Stimulated activated CD4-positive, alpha-beta T cell treated with anti-CD3 and anti-CD28 coated beads, Interleukin-1b, Interleukin-23, amount 100 ng/mL, for 4 hours (primary cell): ENCODE measurements at places on chromosomes 2 and 18.

DNA sequence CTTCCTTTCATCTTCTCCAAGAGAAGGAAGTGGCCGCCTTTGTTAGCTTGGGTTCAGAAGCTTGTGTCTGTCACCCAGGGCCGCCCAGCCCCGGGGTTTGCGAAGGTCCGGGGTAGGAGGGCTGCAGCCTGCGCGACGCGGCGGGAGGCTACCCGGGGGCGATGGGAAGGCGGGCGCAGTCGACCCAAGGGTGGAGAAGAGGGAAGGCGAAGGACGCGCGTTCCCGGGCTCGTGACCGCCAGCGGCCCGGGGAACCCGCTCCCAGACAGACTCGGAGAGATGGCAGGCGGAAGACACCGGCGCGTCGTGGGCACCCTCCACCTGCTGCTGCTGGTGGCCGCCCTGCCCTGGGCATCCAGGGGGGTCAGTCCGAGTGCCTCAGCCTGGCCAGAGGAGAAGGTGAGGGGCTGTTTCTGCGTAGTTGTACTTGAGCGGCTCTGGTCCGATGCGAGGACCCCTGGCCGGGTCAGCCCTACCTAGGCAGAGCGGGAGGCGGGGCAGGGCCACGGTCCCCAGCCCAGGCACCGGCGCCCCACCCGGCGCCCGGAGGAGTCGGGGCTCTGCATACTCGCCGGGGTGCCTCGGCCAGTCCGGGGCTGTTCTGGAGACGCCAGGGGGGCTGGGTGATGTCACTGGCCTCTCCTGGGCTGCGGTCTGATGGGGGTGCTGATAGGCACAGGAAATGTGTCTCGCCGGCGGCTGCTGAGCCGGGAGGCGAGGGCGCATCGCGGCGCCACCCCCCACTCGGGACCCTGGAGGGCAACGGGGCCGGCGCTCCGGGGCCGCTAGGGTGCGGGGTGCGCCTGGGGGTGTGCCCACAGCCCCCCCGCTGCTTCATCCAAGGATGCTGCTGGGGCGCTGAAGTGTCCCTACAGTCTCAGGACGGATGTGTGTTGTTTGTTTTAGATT is at the start of gene QPCT:
Gene QPCT, plus strand, starts transcription at position 178 of the 909 bp plus-strand sequence. Its CDS starts 102 bp downstream, at position 280.
- peak; percentile 23 for DNase-seq

- DNase-seq, result no peak
Observed at GRCh38 chr2:19989342-19989666, 601 bp downstream of the WDR35 start.

DNA sequence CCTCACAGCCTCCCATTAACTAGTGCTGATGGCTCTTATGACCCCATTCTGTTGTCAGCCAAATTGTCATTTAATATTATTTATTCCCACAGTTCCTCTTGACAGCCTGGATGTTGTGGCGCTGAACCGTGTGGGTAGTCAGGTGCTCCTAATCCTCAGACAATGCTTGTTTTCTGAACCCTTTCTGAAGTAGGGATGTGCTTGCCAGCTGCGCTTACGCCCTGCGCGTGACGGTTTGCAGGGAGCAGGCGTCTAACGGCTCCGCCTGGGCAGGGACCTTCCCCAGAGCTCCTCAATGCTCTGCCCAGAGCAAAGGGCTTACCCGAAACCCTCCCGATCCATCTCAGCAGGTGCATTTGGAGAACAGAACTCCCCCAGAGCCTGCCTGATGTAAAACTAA is 358.2 kb upstream of the MYT1L start:
- no peak for DNase-seq

- no peak for DNase-seq
Observed at GRCh38 chr18:43405097-43405496, 127.8 kb upstream of the SYT4 start.

- no peak for DNase-seq
Observed at GRCh38 chr2:175571078-175571653, 389.7 kb upstream of the ATP5MC3 start.

GRCh38 chr2:40746191-40746590 is 294.3 kb upstream of the SLC8A1 start:
- no peak for DNase-seq

- DNase-seq, result no peak
Observed at GRCh38 chr18:56516789-56517188, 121.6 kb downstream of the TXNL1 start.

GRCh38 chr2:15786901-15787300 is 153.4 kb upstream of the MYCN start:
- DNase-seq, result no peak

DNA sequence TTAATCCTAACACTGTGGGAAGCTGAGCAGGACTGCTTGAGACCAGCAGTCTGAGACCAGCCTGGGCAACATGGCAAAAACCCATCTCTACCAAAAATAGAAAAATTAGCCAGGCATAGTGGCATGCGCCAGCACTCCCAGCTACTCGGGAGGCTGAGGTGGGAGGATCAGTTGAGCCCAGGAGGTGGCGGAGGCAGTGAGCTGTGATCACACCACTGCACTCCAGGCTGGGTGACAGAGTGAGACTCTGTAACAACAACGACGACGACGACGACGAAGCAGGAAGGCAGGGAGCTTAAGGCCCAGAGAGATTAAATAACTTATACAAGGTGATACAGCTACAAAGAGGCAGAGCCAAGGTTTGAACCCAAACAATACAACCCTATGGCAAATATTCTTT is 37.3 kb downstream of the CFAP36 start:
- no peak for DNase-seq

- DNase-seq, result no peak
Observed at GRCh38 chr2:160551259-160551658, 57.7 kb upstream of the RBMS1 start.

DNA sequence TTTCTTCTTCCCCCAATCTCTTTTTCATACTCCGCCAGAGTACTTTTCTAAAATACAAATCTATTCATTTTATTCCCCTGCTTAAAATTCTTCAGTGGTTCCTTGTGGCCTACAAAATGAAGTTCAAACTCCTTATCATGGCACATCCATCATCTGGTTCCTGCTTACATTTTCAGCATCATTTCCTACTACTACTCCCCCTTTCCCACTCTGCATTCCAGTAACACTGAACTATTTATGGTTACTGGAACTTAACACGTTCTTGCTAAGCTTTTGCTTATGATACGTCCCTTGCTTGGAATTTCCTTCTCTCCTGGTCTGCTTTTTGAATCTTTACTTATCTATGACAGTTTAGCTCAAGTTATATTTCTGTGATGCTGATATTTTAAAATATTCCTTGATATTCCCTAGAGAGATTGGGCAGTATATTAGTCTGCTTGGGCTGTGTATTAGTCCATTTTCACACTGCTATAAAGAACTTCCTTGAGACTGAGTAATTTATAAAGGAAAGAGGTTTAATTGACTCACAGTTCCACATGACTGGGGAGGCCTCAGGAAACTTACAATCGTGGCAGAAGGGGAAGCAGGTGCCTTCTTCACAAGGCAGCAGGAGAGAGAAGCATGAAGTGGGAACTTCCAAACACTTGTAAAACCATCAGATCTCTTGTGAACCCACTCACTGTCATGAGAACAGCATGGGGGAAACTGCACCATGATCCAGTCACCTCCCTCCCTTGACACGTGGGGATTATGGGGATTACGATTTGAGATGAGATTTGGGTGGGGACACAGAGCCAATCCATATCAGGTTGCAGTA is 53.2 kb downstream of the BMPR2 start:
- no peak for DNase-seq

GRCh38 chr2:155379494-155379893 is 681.0 kb downstream of the KCNJ3 start:
- no peak for DNase-seq
